ENCODE measurements at places on chromosomes 12 and 14.

- DNase-seq = no peak
Measured at GRCh38 chr12:45695035-45695434, 34.5 kb upstream of the ARID2 start.

DNA sequence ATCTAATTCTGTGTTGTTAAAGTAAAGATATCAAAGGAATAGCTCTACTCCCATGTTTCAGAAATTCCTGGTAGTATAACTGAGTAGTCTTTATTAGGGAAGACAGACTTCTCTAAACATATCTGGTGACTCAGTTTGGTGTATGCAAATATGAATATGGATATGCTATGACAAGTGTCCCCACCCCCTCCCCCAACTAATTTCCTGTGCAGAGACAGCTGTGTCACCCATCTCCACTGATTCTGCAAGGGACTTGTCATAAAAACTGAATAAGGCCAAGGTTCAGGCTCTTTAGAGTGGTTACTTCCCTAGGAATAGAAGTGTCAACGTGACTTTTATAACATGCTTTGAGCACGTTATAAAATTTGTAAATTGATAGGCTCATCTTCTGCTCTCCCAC lies 429.1 kb downstream of the DAD1 start:
- DNase-seq = no peak

DNA sequence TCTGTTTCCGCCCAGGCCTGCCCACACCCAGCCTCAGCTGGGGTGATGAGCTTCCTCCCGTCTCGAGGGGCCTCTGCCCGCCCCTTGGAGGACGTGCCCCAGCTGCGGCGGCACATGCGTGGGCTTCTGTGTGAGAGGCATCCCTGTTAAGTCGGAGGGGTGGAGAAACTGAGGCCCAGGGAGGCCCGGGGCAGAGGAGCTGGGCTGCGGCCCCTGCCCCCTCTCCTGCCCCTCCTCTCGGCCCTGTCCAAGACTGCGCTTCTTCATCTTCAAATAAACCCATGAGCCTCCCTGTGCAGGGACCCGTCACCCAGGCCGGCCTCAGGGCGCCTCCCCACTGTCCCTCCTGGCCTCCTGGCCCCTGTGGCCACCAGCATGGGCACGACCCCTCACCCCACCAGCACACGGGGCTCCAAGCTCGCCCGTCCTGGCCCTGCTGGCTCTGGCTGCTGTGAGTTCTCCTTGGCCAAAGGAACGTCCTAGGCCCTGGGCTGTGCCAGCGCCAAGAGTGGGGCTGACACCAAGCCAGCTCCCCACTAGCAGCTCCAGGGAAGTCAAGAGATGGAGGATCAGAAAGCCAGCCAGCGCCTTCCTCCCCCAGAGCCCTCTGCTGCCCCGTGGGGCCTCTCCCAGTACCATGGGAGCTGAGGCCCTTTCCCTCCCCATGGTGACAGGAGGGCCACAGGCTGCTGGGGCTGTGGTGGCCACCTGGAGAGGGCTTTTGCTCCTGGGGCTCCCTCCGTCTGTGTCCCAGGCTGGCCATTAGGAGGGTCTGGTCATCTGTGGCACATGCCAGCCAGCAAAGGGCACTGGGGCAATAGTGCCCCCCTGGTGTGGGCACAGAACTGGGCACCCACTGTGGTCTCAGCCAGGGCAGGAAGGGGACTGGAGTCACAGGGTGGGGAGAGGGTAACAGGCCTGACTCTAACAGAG lies 180.4 kb downstream of the KIF26A start:
- DNase-seq = no peak

- DNase-seq = no peak
Measured at GRCh38 chr12:96120359-96121100, 73.6 kb upstream of the ELK3 start.

DNA sequence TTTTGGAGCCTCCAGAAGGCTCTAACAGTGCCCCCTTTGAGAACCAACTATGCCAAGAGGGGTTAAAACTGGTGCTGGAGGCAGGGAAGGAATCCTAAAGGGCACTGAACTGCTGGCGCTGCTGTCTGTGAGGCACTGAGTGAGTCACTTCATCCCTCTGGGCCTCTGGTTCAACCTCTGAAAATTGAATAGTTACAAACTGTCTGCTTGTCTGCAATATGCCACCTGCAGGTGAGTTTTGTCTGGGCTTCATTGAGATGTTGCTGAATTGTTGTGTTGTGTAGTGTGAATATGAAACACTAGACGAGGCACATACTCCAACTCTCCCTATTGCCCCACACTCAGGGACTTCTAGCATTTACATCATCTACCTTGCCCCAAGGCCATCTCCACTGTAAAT lies 68.0 kb downstream of the GRIN2B start:
- no peak for DNase-seq

DNA sequence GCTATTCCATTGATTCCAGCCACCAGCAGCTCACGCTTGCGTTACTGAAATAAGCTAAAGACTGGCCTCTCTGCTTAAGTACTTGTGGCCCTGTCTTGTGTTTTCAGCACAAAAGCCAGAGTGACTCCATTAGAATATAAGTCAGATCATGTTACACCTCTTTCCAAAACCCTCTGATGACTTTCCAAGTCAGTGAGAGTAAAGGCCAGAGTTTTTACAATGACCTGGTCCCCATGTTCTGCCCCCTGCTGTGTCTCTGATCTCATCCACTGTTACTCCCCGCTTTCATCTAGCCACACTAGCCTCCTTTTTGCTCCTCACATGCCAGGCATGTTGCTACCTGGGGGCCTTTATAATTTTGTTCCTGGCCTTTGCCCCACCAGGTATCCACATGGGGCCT lies 6.9 kb upstream of the CKAP4 start:
- no peak for DNase-seq

DNA sequence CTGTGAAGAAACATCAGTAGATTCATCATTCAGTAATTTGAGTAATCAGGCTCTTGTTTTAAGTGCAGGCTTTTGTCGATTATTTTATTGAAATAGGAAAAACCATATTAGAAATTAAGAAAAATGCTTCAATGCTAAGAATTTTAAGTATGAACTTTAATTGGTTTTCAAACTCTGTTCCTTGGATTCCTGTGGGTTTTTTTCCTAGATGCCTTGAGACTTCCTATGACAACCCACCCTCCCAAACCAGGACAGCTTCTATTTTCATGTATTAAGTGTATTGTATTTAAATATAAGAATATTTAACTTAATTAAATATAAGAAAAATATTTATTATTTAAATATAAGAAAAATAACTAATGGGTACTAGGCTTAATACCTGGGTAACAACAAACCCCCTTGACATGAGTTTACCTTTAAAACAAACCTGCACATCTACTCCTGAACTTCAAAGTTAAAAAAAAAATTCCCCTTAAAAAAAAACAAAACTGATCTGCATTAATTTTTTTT lies 3.0 kb downstream of the ARHGAP5 start:
- no peak for DNase-seq

GRCh38 chr14:50854521-50854920 lies 17.3 kb upstream of the ABHD12B start:
- DNase-seq = no peak

GRCh38 chr14:58249611-58250010 lies 5.0 kb downstream of the PSMA3 start:
- no peak for DNase-seq

GRCh38 chr12:22993609-22994315 lies 368.8 kb downstream of the ETNK1 start:
- DNase-seq = no peak

GRCh38 chr12:115257791-115258190 lies 573.8 kb upstream of the TBX3 start:
- no peak for DNase-seq

DNA sequence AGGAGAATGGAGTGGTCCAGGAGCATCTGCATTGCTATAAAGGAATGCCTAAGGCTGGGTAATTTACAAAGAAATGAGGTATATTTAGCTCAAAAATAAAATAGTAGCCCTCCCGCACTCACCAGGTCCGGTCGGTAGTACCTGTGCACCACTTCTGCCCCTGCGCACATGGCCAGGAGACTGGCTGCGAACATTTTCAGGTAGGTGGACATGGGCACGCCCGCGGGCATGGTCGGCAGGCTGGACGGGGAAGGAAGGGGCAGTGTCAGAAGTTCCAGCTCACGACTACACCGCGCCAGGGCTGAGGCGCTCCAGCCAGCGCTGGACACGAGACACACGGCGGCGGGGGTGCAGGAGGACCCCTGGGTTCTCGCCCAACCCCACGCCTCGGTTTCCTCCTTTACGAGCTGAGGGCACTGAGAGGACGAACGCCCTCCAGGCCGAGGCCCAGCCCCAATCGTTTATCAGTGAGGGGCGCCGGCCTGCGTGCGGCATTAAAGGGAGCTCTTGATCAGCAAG lies 9.1 kb upstream of the TDG start:
- DNase-seq = no peak

DNA sequence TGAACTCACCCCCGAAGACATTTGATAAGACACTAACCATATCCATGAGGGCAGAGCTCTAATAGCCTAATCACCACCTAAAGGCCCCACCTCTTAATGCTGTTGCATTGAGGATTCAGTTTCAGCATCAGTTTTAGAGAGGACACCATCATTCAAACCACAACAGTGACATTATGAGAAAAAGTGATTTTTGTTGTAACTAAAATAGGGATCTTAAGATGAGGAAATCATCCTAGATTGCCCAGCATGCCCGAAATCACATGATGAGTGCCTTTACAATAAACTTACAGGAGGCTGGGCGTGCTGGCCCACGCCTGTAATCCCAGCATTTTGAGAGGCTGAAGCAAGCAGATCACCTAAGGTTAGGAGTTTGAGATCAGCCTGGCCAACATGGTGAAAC lies 9.7 kb upstream of the GLT1D1 start:
- no peak for DNase-seq
